Stimulated activated CD4-positive, alpha-beta T cell treated with anti-CD3 and anti-CD28 coated beads, TNF-alpha, amount 100 ng/mL, for 1 hour (primary cell): ENCODE measurements at places on chromosomes 11 and 22.

GRCh38 chr11:16825101-16825500 lies 86.7 kb downstream of the C11orf58 start:
- no peak for DNase-seq

GRCh38 chr22:30340911-30341685 lies 14.4 kb upstream of the TBC1D10A start:
- DNase-seq, result no peak

GRCh38 chr11:85989746-85990145 lies 79.1 kb downstream of the PICALM start:
- DNase-seq, result no peak

DNA sequence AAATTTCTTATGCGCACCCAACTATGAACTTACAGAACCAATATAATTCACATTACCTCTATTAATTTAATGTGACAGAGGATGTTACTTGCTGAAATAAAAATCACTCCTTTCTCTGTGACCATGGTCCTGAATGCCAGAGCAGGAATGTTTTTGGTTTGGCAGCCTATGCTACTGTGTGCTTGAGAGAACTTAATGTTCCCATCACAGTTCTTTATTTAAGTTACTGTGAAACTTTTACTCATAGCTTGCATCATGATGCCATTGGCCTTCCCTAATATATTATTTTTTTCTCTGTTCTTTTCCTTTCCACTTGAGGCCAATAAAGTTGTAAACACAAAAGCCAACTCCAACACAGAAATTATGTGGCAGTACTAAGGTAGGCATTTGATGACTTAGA lies 142.2 kb downstream of the FAM76B start:
- no peak for DNase-seq

DNA sequence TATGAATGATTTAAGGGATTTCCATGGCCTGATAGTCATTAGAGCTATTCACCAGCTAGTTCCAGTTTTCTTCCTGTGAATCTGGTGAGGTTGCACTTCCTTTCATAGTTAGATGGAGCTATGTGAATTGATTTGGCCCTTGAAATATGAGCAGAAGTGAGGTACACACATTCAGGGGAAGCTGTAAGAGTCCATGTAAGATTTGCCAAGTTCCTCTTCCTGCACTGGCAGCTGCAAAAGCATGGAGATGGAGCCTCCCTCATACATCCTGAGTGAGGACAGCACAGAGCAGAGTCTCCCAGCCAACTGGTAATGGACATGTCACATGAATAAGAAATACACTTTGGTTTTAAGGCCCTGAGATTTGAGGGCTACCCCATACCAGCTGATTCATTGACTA lies 111.7 kb downstream of the CD44 start:
- DNase-seq, result no peak

DNA sequence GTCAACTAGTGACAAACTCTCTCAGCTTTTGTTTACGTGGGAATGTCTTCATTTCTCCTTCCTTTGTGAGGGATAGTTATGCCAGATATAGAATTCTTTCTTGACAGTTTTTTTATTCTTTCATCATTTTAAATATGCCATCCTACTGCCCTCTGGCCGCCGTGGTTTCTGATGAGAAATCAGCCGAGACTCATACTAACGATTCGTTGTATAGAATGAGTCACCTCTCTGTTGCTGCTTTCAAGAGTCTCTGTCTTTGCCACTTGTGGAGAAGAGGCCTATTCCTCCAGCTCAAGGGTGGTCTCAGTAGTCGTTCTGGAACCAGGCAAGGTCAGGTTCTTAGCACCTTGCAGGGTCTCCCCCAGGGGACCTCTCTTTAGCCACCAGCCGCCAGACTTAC lies 8.0 kb downstream of the MYO7A start:
- DNase-seq, result no peak

DNA sequence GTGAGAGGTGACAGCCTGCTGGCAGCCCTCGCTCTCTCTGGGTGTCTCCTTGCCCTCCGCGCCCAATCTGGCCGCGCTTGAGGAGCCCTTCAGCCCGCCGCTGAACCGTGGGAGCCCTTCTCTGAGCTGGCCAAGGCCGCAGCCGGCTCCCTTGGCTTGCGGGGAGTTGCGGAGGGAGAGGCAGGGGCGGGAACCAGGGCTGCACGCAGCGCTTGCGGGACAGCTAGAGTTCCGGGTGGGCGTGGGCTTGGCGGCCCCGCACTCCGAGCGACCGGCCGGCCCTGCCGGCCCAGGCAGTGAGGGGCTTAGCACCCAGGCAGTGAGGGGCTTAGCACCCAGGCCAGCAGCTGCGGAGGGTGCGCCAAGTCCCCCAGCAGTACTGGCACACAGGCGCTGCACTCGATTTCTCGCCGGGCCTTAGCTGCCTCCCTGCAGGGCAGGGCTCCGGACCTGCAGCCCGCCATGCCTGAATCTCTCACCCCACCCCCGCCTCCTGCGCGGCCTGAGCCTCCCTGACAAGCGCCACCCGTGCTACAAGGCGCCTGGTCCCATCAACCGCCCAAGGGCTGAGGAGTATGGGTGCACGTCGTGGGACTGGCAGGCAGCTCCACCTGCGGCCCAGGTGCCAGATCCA lies 1526.1 kb downstream of the FAM181B start:
- DNase-seq, result no peak

DNA sequence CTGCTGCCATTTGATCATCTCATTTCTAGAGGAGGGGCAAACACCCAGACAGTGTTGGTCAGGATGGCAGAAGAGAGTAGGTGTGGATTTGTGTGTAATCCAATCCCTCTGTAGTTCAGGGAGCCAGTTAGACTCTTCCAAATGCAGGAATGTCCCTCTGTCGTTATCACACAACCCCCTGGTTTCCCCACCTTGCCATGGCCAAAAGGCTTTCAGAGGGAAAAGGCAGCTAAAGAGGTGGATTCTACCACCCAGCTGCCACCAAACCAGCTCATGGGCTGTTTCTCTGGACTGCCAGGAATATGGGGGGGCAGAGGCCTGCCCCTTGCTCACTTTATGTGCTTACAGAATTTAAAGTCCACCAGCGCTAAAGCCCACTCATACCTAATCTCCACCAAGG lies 18.1 kb downstream of the TSKU start:
- no peak for DNase-seq

DNA sequence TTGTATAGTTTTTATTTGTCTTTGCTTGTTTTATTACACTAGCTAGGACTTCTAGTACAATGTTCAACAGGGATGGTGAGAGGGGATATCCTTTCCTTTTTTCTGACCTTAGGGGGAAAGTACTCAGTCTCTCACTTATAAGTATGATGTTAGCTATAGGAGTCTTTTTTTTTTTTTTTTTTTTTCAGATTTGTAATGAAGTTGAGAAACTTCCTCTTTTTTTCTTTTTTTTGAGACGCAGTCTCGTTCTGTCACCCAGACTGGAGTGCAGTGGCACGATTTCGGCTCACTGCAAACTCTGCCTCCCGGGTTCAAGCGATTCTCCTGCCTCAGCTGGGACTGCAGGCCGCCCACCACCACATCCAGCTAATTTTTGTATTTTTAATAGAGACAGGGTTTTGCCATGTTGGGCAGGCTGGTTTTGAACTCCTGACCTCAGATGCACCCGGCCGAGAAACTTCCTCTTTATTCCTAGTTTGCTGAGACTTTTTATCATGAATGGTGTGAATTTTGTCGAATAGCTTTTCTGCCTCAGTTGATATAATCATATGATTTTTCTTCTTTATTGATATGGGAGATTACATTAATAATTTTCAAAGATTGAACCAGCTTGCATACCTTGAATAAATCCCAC lies 10.9 kb downstream of the TRIM22 start:
- no peak for DNase-seq

DNA sequence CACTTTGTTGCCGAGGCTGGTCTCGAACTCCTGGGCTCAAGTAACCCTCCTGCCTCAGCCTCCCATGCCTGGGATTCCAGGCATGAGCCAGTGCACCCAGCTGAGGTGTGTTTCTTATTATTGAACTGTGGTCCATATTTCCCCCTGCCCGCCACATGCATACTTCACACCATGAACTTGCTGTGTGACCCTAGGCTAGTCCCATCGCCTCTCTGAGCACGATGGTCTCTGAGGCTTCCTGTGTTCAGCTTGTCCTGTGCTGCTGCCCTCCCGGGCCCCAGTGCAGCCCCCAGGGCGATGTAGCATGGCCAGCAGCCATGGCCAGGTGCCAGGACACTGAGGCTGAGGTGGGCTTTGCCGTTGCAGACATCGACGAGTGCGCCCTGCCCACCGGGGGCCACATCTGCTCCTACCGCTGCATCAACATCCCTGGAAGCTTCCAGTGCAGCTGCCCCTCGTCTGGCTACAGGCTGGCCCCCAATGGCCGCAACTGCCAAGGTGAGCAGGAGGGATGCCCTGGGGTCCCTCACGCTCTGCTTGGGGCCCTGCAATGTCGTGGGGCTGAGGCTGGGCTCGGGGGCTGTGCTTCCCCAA lies 45.7 kb downstream of the FBLN1 start:
- no peak for DNase-seq

DNA sequence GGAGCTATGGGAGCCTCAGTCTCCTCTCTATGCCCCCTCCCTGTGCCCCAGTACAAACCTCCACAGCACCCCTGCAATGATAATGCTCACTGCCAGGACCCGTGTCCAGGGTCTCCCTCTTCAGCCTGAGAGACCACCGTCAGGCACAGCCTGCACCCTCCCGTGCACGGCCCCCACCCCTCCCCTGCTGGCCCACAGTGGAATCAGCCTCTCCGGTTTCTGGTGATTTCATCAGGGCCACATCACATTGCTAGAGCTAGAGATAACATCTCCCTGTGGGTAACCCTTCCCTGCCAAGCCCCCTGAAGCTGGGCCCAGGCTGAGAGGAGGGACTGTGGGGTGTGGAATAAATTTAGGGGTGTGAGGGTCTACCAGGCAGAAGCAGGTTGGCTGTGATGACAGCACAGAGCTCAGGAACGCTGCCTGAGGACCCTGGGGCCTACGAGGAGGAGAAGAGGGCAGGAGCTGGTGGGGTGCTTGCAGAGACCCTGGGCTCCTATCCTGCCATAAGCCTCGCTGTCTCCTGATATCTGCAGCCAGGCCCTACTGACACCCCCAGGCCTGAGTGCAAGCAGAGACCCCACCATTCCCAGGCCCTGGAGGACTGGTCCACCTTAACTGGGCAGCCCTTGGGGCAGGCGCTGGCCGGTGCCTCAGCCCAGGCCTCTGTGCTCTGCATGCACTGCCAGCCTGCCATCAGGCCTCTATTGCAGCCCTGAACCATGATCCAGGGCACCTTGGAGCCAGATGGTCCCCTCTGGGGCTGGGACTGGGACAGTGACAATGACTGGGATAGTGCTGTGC lies at the start of gene KLHDC7B:
Gene KLHDC7B (plus strand): TSS at position 378 of the 804 bp plus-strand sequence. CDS start 345 bp downstream, at position 723.
- DNase-seq, result no peak

DNA sequence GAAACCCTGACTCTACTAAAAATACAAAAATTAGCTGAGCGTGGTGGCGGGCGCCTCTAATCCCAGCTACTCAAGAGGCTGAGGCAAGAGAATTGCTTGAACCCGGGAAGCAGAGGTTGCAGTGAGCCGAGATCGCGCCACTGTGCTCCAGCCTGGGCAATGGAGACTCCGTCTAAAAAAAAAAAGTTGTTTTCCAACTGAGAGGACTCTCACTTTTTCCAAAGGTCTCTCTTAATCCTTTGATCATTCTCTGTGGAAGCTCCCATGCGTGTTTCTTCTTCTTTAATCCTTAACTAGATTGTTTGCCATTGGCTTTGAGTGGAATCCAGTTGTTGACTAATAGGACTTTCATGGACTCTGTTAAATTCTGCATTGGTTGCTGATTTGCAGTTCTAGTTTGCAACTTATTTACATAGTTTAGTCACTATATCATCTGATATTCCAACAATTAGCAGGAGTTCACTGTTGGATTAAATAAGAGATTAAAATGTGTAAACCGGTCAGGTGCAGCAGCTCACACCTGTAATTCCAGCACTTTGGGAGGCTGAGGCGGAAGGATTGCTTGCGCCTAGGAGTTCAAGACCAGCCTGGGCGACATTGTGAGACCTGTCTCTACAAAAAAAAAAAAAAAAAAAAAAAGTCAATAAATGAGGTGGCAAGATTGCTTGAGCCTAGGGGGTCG lies 79.7 kb downstream of the C22orf31 start:
- no peak for DNase-seq

GRCh38 chr11:18709414-18709813 lies 10.8 kb downstream of the TMEM86A start:
- no peak for DNase-seq

- no peak for DNase-seq
These were observed 66.5 kb upstream of the LIN7C start for GRCh38 chr11:27573024-27573423.

DNA sequence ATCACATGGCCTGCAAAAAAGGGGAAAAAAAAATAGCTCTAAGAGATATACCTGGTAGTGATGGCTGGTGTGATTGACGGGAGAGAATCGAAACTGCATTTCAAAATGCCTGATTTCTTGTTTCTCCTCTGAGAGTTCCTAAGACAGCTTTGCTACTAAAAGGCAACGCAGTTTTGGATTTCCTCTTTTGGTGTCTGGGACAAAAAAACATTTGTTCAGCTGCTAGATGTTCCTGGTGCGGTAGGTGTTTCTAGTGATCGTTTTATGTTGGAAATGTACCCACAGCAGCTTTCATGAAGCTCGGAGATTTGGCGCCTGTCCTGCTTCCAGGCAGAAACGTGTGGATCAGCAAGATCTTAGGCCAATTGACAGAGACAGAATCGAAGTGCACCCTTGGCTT lies 18.1 kb downstream of the P2RX3 start:
- no peak for DNase-seq

- no peak for DNase-seq
These were observed 13.3 kb downstream of the B3GAT1 start for GRCh38 chr11:134398644-134399292.

GRCh38 chr11:93498161-93498560 lies 45.0 kb downstream of the SMCO4 start:
- DNase-seq, result no peak

DNA sequence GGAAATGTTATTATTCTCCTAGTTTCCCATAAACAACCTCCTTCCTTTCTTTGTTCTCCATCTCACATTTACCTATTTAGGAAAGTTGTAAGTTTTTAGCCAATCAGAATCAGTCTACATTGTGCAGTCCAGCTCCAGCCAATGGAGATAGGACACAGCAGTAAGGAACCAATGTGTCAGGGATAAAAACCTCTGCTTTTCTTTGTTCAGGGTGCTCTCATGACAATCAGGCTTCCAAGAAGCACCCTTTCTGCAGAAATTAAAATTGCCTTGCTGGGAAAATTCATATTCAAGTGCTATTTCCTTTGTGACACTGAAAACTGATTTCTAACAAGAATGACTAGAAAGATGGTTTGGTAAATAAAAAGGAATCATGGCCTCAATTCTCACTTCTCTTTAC lies 14.6 kb downstream of the SCGB2A1 start:
- no peak for DNase-seq

GRCh38 chr11:70376621-70377020 lies 21.7 kb upstream of the CTTN start:
- no peak for DNase-seq

- DNase-seq, result no peak
These were observed 14.9 kb upstream of the MUC2 start for GRCh38 chr11:1059759-1060158.
